ENCODE measurements at places on chromosomes 7 and 10.

GRCh38 chr10:124016804-124017375 lies 76.5 kb downstream of the CHST15 start:
- no peak for DNase-seq

DNA sequence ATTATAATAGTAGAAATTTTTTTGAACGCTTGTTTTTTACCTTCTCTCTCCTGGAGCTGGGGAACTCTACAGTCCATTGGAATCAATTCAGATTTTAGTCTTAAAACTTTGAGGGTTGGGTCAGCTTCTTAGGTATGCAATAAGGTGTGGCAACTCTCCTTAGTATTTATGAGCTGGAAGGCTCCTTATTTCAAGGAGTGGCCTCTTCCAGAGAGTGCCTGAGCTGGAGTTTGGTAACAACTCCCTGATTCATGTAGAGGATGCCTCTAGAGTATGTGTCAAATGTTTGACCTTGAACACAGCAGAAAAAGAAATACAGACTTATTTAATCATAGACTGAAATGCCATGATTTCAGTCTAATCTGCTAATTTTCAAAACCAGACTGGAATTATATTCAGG lies 11.1 kb downstream of the CDK14 start:
- no peak for DNase-seq

DNA sequence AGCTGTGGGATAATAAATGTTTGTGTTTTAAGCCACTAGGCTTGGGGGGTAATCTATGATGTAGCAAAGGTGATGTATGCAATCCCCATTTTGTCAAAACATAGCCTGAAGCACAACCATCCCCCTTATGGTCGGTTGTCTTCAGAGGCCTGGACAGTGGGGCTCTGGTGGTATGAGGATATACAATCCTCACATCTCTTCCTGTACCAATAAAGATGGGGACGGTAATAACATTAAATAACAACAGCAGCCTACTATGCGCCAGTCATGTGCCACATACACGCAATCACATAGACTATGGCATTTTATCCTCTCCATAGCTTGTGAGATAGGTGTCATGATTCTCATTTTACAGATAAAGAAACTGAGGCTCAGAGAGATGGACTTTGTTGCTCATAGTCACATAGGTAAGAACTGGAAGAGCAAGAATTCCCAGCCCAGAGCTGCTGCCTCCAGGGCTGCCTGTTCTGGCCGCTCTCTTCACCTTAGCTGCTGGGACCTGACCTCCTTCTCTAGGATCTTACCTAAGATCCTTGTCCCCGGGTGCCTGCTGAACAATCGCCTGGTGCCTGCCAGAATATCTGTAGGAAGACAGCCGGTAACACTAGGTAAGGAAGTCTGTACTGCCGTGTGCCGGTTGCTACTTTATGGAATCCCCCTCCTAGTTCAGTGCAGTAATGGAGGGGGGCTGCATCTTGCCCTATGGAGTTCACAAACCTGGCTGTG lies 108.6 kb downstream of the ARHGAP22 start:
- DNase-seq = no peak

GRCh38 chr7:43140186-43140585 lies 27.7 kb downstream of the HECW1 start:
- no peak for DNase-seq

GRCh38 chr7:134210976-134211663 lies 84.0 kb downstream of the LRGUK start:
- no peak for DNase-seq

DNA sequence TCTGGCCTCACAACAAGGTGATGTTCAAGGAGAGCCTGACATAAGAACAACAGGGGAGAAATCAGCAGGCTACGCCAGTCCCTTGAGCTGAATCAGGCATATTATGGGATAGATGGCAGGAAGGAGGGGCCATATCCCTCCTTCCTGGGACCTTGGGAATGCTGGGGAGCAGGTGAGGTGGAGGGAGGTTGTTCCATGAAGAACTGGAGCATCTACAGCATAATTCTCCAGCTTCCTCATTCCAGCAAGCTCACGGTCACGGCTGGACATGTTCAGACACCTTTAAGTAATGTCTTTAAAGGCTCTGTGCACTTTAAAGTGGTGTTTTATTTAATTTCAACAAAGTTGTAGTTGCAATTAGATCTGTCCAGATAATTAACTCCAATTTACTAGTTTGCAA lies 780.5 kb downstream of the TYW1 start:
- DNase-seq = no peak

DNA sequence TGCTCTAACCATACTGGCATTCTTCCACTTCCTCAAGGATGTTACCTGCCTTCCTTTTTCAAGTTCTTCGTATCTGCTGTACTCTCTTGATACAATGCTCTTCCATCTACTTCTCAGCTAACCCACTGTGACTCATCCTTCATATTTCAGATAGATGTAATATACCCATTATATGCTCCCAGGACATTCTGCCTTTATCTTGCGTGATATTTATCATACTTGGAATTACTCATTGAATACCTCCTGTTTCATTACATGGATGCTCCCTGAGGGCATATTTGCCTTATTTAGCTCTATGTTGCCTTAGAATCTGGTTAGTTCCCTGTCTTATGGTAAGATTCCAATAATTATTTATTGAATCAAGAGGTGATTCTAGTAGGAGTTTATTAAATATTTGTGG lies 706.4 kb downstream of the SORCS3 start:
- DNase-seq = peak; percentile 28

- no peak for DNase-seq
These were observed 78.0 kb downstream of the HIP1 start for GRCh38 chr7:75660566-75661215.

GRCh38 chr7:129841465-129841864 lies 111.3 kb downstream of the UBE2H start:
- DNase-seq = no peak

GRCh38 chr7:74069790-74070618 lies 13.6 kb upstream of the LIMK1 start:
- no peak for DNase-seq

DNA sequence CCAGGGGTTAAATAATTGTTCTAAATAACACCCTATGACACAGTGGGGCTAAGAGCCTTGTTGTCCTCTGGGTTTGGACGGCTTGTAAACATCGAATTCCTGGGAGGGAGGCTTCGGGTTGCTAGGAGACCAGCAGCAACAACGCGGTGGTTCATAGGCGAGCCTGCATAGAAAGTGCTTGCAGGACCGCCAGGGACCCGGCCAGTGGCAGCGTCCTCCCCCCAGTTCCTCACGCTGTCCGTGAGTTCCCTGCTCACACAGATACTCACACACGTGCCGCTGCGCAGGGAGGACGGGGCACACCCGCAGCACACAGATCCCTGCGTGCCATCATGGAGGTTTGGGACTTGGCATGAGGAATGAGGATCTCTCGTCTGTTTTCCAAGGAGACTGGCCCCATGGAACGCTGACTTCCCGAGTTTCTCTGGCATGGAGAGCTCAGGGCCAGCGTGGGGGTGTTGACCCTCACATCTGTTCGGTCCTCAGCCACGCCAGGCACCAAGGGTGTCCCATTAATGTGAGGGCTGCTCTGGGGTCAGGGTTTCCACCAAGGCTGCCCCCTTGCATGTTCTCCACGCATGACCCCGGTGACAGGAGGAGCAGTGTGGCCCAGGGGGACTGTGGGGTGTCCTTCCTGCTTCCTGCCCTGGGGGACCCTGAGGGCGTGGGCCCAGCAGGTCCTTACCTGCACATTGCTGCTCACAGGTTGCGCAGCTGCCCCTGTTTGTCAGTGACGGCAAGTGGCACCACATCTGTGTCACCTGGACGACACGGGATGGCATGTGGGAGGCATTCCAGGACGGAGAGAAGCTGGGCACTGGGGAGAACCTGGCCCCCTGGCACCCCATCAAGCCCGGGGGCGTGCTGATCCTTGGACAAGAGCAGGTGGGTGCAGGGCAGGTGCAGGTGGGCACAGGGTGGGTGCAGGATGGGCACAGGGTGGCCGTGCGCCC lies 9.7 kb downstream of the NPTX2 start:
- DNase-seq = no peak

- DNase-seq = no peak
These were observed 105.6 kb downstream of the APBB1IP start for GRCh38 chr10:26543567-26544306.

DNA sequence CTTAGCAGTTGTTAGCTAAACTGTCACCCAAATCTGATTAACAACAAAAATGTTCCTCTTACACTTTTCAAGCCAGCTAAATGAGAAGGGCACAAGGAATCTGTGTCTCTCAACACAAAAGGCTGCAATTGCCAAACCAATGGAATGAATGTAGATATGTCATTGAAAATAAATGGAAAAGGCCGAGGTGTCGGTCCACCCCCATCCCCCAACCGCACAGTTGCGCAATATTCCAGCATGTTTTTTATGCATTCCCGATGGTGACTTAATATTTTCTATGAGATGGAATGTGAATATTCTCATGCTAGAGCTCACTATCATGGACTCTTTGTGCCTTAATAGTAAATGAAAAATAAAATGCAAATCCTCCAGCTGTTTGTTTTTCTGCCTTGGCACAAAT lies 181.6 kb upstream of the LRGUK start:
- peak; percentile 38 for DNase-seq

DNA sequence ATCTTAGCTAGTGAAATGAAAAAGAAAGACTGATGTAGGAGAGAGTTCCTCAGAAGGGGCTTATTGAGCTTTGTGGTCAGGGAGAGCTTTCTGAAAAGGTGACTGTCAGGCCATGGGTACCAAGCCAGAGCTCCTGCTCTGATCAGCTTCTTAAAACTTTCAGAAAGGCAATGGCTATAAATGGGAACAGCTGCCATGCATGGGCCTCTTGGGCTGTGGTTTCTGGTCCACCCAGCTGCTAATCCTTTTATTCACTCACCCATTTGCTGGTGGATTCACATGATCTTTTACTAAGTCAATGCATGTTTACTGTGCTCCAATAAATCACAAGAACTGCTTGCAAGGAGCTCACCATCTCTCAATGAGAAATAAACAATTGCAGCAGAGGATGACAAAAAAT lies 60.1 kb upstream of the ZPBP start:
- no peak for DNase-seq

DNA sequence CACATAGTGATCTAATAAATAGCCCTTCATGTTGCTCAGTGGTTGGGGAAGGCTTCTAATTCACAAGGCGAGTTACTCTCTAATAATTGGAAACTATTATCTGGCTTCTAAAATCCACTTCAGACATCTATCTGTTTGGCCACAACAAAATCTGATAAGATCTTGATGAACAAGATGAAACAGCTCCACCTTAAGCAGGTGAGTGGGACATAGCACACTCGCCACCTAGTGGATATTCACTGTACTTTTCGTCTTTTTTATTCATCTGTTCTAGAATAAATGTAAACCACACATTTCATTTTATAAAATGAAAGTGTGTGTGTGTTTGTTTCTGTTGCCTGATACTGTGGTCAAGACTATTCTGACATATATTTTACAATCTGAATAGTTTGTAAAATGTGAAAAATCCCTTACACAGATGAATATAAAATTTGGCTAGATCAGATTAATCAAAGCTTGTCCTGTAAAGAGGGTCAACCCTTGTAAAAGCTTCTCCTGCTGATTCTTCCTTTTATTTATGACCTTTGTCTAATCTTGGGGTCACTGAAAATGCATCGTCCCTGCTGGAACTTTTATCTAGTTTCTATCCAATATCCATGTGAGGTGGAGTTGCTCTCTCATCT lies 26.5 kb upstream of the CNTNAP2 start:
- peak; percentile 34 for DNase-seq

DNA sequence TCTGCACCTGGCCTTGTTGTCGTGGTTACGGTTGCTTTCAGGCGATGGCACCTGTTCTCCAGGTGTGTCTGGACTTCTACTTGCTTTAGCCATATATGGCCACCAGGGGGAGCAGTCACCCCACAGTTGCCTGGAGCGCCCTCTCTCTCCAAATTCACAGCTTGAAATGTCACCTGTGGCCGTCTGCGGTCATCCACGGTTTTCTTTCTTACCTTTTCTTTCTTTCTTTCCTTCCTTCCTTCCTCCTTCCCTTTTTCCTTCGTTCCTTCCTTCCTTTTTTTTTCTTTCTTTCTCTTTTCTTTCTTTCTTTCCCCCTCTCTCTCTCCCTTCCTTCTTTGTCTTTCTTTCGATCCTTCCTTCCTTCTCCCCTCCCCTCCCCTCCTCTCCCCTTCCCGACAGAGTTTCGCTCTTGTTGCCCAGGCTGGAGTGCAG lies 150.5 kb upstream of the VKORC1L1 start:
- DNase-seq = peak; percentile 9

GRCh38 chr7:87147500-87147899 lies 4.8 kb upstream of the DMTF1 start:
- DNase-seq = no peak

DNA sequence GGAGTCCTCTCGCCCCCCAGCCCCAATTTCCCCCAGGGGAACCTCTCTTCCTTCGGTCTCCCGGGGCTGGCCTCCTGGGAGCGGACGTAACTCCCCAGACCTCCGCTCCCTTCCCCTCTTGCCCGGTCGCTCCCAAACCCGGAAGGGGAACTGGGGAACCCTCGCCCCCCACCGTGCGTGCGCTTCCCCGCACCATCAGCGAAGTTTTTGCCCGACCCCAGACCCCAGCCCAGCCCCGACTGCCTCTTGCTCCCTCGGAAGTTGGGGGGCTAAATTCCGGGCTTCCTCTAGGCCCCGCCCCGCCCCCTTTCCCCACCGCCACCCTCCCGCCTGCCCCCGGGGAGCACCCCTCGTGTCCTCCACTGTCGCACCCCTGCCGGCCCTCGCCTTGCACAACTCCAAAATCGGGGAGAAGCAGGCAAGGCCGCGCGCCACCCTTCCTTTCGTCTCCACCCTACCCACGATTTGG lies 436 bp downstream of the GNB2 start:
- no peak for DNase-seq

DNA sequence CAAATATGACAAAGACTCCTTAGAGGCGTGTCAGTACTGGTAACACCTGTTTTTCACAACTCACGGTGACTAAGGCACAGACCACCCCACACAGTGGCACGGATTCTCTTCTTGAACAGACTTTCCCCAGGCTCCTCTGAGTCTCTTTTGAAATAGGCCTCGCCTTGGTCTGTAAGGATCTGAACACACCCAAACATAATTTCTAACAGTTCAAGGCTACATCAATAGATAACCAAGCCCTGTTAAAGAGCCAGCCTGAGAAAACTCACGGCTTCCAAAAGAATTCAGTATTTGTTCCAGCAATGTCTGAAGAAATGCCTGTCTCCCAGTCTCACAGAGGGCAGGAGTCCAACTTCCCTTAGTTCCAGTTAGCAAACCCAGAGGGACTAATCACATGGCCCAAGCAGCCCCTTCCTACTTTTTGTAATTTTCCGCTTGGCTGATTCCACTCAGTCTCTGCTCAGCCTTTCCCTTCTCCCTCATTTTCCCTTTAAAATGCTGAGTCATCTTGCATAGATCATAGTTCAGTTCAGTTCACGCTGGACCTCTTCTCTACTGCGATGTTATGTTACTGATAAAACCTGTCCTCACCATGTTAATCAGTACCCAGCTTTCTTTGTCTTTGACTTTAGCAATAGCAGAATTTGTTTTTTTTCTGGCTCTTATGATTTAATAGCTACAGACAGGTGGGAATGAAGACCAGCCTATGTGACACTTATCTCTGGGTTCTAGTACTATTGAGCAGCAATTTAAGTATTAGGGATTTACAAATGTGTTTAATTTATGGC lies 22.6 kb upstream of the AKR1C3 start:
- DNase-seq = peak; percentile 79

GRCh38 chr7:894927-895450 lies 18.6 kb downstream of the GET4 start:
- DNase-seq = no peak

- no peak for DNase-seq
These were observed 190.5 kb downstream of the SKAP2 start for GRCh38 chr7:26673858-26674257.

Data from fibroblast of skin of right biceps (primary cell).